ENCODE measurements at places on chromosomes 4 and X. TPM values are rescaled to one million over a fixed set of nuclear protein-coding genes. Genes with fewer than 3 reads are reported as not detected.

MAGEC2 gene
- total RNA-seq, result not detected

VEGFC gene
- 45.3 TPM for total RNA-seq

JAKMIP1 gene
- total RNA-seq, result not detected

ZNF732 gene
- 0.66 TPM for total RNA-seq

TTC29 gene
- 0.66 TPM for total RNA-seq

ZCCHC18 gene
- total RNA-seq, result 2.0 TPM

RIBC1 gene
- 0.66 TPM for total RNA-seq

STPG2 gene
- not detected for total RNA-seq

PHKA1 gene
- total RNA-seq, result 10.1 TPM

ADGRL3 gene
- 0.11 TPM for total RNA-seq

PCDH7 gene
- total RNA-seq, result 81.9 TPM

LDB2 gene
- total RNA-seq, result 38.7 TPM

RNF150 gene
- 1.3 TPM for total RNA-seq

GRIA3 gene
- 15.0 TPM for total RNA-seq

CFI gene
- total RNA-seq, result 3.0 TPM

Data from uterine smooth muscle cell (primary cell).